ENCODE measurements at places on chromosomes 5 and 9.

DNA sequence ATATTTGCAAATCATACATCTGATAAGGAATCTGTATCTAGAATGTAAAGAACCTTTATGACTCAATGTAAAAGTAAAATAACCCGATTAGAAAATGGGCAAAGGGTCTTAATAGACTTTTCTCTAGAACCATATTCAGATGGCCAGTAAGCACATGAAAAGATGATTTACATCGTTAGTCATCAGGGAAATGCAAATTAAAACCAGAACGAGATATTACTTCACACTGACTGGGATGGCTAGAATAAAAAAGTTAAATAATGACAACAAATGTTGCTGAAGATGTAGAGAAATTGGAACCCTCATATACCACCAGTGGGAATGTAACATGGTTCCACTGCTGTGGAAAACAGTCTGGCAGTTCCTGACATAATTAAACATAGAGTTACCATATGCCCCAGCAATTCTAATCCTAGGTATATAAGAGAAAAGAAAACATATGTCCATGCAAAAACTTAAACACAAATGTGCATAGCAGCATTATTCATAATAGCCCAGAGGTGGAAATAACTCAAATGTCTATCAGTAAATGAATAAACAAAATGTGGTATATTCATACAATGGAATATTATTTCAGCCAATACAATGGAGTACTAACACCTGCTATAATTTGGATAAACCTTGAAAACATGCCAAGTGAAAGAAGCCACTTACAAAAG is 100.4 kb upstream of the MAMDC2 start:
- DNase-seq, result no peak

- DNase-seq, result no peak
These were observed 7.1 kb downstream of the ZDHHC21 start for GRCh38 chr9:14686168-14686567.

GRCh38 chr5:140240987-140241706 is 61.8 kb downstream of the PFDN1 start:
- DNase-seq, result no peak

GRCh38 chr9:128298535-128299482 is 22.7 kb downstream of the SWI5 start:
- no peak for DNase-seq

DNA sequence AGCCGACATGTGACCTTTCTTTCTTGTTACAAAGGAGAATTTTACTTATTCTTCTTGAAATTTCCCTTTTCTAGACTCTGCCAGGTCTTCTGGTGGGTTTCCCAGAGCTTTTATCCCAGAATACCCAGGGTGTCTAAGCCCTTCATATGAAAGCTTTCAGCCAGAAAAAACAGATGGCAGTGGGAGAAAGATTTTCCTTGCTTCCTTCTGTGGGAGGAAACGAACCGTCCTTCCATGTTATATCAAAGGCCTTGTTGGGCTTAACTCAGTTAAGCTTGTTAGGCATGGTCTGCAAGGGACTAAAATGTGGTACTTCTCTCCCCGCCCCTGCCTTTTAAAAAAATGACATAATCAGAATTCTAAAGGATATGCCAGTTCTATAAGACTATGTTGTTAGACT is 47.5 kb downstream of the SPATA31D1 start:
- no peak for DNase-seq

DNA sequence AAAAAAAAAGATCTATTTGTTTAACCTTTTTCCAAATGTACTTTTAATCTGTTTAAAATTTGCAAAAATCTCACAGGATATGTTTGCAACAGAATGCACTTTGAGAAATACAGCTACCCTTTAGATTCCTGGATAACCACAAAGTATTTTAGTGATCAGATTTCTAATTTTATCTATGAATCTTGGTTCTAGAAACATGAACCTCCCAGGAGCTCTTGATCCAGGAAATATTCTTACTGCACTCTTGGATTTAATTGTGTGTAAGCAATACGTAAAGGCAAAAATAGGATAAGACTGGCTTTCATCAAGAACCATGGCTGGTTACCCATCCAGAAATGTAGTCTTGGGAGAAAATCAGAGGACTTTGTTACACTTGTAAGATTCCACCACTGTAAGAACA is 1581.8 kb upstream of the WWC1 start:
- DNase-seq, result no peak

DNA sequence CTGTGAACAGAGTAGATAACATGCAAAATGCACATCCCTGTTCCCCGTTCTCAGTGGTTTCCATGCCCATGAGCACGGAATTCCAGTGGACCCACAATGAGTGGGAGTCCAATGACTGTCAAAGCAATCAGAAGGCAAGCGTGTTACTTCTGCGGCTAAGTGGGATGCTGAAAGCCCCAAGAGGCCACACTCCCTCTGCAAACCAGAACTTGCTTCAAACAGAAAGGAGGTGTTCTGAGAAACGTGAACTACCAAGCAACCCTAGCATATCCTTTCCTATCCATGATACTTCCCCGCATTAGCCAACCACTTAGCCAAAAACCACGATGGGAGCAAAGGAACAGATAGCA is 21.7 kb upstream of the MVB12B start:
- DNase-seq, result no peak

DNA sequence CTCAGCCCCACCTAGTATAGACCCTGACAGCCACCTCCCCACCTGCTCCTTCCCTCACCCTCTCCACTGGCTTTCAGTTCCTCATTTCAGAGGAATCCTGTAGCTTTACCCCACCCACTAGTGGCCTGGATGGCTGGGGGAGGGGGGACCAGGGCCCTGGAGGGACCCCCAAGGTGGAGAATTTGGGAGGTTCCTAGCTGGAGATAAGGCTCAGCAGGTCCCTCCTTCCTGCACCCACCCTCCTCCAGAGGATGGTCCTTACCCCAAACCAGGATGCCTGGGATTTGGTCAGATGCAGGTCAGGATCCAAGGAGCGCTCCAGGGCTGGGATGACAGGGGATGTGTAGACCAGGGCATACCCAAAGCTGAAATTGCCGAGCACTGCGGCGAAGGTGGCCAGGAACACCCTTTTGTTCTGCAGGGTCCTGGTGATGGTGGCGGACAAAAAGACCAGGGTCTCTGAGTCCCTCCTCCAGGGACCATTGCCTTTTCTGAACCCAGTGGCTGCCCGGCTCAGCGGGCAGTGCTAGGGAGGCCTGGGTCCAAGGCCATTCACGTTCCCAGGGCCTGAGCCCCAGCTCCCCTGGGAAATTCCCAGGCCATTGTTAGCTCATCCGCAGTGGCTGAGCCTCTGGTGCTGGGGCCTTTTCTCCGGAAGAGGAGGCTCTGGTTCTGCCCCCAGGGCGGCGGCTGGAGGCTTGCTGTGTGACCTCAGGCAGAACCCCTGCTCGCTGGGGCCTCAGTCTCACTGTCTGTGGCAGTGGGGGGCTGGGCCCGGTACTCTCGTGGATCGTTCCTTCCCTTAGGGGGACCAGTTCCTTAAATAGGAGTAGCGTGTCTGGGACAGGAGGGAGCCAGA is 678 bp downstream of the SLC2A6 start:
- peak; percentile 86 for DNase-seq

- peak; percentile 33 for DNase-seq
These were observed 59.6 kb downstream of the C9orf152 start for GRCh38 chr9:110148384-110148783.

Data from CD14-positive monocyte (primary cell).